ENCODE measurements at places on chromosomes 16 and 17. TPM values are rescaled to one million over a fixed set of nuclear protein-coding genes. Genes with fewer than 3 reads are reported as not detected.
A peak's percentile ranks its signal among the peaks of the same experiment; 100 is the strongest.

The TMEM132E gene
- total RNA-seq = not detected

The SCNN1B gene
- total RNA-seq = 2.3 TPM

The KRTAP2-1 gene
- total RNA-seq = not detected

DNA sequence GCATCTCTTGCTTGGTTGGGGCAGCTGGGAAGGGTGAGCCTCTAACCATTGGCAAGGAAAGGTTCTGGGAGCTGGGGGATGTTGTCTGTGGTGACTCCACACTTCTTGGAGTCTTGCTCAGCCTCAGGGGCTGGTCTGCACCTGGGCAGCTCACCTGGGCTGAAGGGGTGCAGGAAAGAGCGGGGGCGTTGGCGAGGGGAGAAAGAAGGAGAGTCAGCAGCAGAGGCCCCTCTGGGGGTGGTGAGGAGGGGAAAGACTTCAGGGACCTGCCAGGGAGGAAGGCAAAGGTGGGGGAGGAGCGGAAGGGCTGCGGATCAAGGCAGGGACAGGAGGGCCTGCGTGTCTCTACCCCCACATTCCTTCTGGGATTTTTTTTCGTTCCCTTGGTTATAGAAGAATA lies 47.7 kb downstream of the CCDC42 start:
- no peak for DNase-seq

- DNase-seq = peak; percentile 37
These were observed at the start of gene PRKCA for GRCh38 chr17:66301864-66302741. TSS of gene PRKCA (plus strand) at chr17:66302613.
